Activated T-helper 2 cell treated with anti-CD3 and anti-CD28 coated beads, Interferon-gamma antibody, Interleukin-2, Interleukin-4, amounts not matched to agents 10 μg/mL and 5 μg/mL and 100 μg/mL, durations not matched to agents 14 hours and 24 hours and 36 hours (primary cell): ENCODE measurements at places on chromosomes 13 and 19. TPM values are rescaled to one million over a fixed set of nuclear protein-coding genes. Genes with fewer than 3 reads are reported as not detected.

Gene C19orf67
- total RNA-seq, result 0.46 and 0.75 TPM in 2 replicates

Gene FARP1
- total RNA-seq, result 0.55 and 0.89 TPM in 2 replicates

Gene ZNF429
- 3.1 and 5.0 TPM in 2 replicates for total RNA-seq

Gene EBI3
- total RNA-seq, result 47.0 and 55.4 TPM in 2 replicates

Gene ERICH6B
- total RNA-seq, result not detected in 2 replicates

Gene SELENOV
- not detected in 2 replicates for total RNA-seq

Gene FFAR2
- not detected in 2 replicates for total RNA-seq

Gene PSG2
- not detected in 2 replicates for total RNA-seq

Gene DKKL1
- not detected in 2 replicates for total RNA-seq

Gene MCF2L
- total RNA-seq, result 0.23 TPM in 1 of 2 replicates, not detected in the other

DNA sequence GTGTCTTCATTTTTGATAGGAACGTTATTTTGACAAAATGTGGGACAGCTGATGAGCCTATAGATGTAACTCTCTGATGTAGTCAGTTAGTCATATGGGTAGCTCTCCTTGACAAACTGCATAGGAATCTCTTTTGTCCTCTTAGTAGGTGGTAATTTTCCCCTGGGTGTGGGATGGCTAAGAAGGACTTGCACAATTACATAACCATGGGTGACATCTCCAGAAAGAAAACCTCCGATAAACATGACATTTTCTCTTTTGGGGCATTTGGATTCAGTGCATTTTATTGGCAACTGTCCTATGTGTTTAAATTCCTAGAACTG, 41.8 kb downstream of the IGFL3 start:
- no peak for DNase-seq

GRCh38 chr19:1691589-1692290, 39.3 kb upstream of the TCF3 start:
- DNase-seq, result no peak

DNA sequence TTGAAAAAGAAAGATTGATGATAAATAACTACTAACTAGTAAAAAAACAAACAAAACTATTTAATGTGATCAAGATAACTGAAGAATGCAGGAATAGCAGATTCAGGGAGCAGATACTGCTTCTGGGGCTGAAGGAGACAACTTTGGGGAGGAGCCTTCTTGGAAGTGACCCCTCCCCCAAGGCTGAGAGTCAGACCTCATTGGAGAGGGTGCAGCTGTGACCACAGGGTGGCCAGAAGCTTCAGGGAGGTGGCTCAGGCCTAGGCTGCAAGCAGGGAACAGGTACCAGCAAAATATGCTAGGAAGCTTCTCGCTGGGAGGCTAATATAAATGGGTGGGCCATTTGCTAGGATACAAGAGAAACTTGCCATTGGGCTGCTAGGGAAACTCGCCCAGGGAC, 149.9 kb downstream of the MYO16 start:
- DNase-seq, result no peak

DNA sequence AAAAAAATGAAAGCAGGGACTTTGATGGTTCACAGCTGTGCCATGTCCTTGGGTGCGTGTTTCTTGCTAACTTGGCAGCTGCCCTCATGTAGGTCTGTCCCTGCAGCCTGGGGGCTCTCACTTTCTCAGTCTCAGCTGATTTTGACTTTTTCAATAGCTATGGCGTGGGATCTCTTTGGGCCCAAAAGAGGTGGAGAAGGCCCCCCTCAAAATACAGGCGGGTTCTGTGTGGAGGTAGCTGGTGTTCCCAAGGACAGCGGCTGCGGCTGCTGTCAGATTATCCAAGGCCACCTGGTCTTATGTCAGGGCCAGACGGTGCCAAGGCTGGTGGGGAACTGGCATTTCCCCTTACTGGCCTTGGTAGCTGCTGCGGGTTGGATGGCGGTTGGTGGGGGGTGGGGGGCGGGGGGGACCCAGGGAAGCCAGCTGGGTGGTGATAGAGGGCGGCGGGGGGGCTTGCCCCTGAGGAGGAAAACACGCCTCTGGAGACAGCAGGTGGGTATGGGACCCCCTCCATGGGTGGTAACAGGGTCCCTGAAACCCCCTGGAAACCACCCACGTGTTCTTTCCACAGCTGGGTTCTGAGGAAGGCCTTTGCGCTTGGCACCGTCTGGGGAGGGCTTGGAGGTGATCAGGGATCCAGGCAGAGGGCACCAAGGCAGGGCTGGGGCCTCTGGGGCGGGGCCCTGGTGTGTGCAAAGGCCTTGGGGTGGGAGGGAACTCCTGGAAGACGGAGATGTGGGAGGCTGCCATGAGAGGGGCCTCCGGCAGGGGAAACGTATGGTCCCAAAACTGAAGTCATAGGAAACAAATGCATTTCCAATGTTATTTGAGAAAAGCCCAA, 4.1 kb downstream of the TIMM13 start:
- no peak for DNase-seq

- DNase-seq, result no peak
These were observed 4.8 kb downstream of the TPT1 start for GRCh38 chr13:45336025-45336800.

GRCh38 chr19:10412257-10412977, 7.9 kb upstream of the PDE4A start:
- DNase-seq, result no peak

DNA sequence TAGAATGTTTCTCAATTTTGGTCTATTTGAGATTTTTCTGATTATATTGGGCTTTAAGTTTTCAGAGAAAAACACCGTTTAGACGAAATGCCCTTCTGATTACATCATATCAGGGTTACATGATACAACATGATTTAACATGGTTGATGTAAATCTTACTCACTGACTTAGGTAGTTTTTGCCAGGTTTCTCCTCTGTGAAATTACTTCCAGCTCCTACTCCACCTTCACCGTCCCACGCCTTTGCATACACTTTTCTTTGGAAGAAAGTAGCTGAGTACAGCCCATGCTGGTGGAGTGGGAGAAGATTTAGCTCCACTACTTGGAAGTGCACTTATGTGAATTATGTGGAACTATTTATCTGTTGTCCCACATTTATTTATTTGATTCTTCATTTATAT, 433.2 kb upstream of the KLHL1 start:
- DNase-seq, result no peak

- no peak for DNase-seq
These were observed 11.1 kb upstream of the ZNF613 start for GRCh38 chr19:51916167-51916566.
